Osteocyte (in vitro differentiated cells): ENCODE measurements at places on chromosomes 2 and 18. TPM values are rescaled to one million over a fixed set of nuclear protein-coding genes. Genes with fewer than 3 reads are reported as not detected.

The VIT gene
- total RNA-seq: 10.7 and 11.4 TPM in 2 replicates

The PSMD14 gene
- total RNA-seq: 38.7 and 39.0 TPM in 2 replicates

- no peak overlapping the region for H3K27ac ChIP-seq
- H3K27me3 ChIP-seq: no peaks in the 10 kb centered on the region
- peaks cover 35% of the 10 kb centered on the region for H3K36me3 ChIP-seq
- DNase-seq: no peak
Observed at GRCh38 chr2:33288011-33288410, 188.4 kb upstream of the RASGRP3 start.

- peaks cover 2% of the 10 kb centered on the region for H3K36me3 ChIP-seq
- H3K4me1 ChIP-seq: peaks cover 16% of the 10 kb centered on the region
- H3K4me3 ChIP-seq: no peak overlapping the region
- no peaks in the 10 kb centered on the region for H3K27me3 ChIP-seq
Observed at GRCh38 chr2:187407407-187408084, 40.5 kb downstream of the CALCRL start.

DNA sequence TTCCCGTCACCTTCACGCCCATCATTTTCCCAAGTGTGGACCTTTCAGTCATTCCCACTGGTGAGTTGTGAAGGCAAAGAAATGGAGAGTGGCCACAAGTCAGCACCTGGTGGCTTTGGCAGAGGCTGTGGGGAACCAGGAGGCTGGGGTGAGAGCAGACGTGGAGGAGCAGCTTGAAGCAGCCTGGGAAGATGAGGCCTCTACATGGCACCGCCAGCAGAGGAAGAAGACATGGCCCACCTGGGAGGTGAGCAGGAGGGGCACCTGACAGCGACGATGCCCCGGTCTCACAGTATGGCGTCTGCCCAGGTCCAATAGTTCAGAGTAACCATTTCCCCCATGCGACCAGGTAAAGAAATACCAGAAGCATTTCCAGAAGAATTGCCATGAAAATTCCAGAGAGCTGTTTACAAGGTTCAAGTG is 69.0 kb downstream of the TPO start:
- DNase-seq: no peak
- no peaks in the 10 kb centered on the region for H3K27me3 ChIP-seq
- no peak overlapping the region for H3K27ac ChIP-seq
- H3K4me1 ChIP-seq: no peaks in the 10 kb centered on the region
